ENCODE measurements at places on chromosomes 6 and 20. TPM values are rescaled to one million over a fixed set of nuclear protein-coding genes. Genes with fewer than 3 reads are reported as not detected.

GRM4 gene
- total RNA-seq, result not detected

DNA sequence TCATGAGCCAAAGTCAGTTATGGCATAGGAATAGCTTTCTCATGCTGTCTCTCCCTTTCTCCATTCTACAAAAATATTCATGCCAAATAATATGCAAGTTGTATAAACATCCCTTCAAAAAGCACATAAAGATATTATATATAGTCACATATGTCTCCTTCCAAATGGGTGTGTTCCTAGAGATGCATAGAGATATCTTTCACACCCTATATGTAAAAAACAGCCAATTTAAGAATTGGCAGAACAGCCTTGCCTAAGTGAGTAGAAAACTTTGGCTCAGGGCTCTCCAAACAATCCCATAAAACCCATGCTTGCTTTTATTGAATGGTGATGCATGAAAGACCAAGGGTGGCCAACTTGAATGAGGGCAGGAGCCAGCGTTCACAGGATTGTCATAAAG, 274.7 kb upstream of the SUPT3H start:
- DNase-seq, result no peak
- no peaks in the 10 kb centered on the region for H3K27me3 ChIP-seq
- H3K4me1 ChIP-seq, result no peaks in the 10 kb centered on the region
- no peaks in the 10 kb centered on the region for H3K36me3 ChIP-seq
- H3K27ac ChIP-seq, result no peak overlapping the region
- no peak overlapping the region for H3K4me3 ChIP-seq

GRCh38 chr6:47106721-47107197, 64.6 kb upstream of the ADGRF1 start:
- H3K4me1 ChIP-seq, result no peaks in the 10 kb centered on the region
- H3K27me3 ChIP-seq, result no peaks in the 10 kb centered on the region
- no peak overlapping the region for H3K27ac ChIP-seq

DNA sequence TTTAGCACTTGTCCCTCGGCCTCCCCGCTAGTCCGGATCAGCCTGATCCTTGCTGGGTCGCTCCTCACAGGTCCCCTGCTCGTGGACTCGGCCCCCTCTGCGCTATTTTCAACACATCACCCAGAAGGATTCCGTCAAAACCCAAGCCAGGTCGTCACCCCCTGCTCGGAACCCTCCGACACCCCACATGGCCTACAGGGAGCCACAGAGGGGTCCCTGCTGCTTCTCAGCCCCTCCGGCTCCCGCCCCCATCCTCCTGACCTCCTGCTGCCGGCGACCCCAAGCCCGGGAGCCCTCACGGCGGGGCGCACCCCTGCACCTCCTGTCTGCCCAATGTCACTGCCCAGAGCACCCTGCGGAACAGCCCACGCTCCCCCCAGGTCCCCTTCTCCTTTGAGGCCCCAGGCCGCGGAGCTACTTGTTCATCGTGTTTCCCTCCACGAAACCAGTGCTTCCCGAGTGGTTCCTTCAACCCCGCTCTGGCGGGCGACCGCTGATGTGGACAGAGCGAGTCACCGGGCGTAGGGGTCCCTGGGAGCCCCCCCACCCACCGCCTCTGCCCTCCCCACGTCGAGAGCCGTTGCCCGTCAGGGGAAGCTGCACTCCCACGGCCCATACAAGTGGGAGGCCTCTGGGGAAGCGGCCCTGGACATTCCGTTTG, 638 bp upstream of the MYL9 start:
- H3K4me1 ChIP-seq, result peaks cover 38% of the 10 kb centered on the region
- H3K4me3 ChIP-seq, result peak overlapping the region; percentile 68
- H3K36me3 ChIP-seq, result peaks cover 3% of the 10 kb centered on the region

DNA sequence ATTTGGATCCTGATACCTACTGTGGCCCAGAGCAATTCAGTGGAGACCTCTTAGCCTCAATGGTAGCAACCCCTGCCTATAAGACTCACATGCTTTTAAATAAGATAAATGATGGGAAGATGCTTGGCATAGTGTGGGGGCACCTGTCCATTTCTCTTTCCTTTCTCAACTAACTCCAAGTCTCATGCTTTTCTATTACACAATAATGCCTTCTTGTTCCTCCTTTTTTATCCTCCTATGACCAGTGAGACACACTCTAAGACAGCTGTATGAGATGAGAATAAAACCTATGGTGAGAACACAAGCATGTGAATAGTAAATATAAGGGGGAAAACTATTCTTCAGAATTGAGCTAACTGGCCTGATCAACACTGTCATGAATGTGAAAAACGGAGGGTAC, 147.0 kb upstream of the STXBP5 start:
- no peak overlapping the region for H3K4me3 ChIP-seq
- H3K36me3 ChIP-seq, result no peaks in the 10 kb centered on the region
- DNase-seq, result no peak
- no peaks in the 10 kb centered on the region for H3K27me3 ChIP-seq
- no peaks in the 10 kb centered on the region for H3K4me1 ChIP-seq
- no peak overlapping the region for H3K27ac ChIP-seq

DNA sequence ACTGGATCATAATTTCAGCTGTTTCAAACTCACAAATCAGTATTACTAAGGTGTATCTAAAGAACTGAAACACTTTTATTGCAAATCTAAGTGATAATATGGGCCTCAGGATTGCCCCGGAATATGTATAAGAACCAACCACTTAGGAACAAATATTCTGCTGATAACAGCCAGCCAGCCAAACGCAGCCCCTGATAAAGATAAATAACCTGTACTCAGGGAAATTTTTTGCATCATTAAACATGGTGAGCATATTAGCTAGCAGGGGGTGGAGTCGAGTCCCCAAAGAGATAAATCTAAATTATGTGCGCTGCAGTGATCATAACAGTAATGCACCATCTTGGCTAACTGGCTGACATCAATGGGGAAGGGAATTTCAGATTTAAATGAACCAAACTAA, 410.2 kb upstream of the MAP3K7 start:
- no peaks in the 10 kb centered on the region for H3K36me3 ChIP-seq
- H3K27me3 ChIP-seq, result no peaks in the 10 kb centered on the region
- no peak overlapping the region for H3K27ac ChIP-seq

DNA sequence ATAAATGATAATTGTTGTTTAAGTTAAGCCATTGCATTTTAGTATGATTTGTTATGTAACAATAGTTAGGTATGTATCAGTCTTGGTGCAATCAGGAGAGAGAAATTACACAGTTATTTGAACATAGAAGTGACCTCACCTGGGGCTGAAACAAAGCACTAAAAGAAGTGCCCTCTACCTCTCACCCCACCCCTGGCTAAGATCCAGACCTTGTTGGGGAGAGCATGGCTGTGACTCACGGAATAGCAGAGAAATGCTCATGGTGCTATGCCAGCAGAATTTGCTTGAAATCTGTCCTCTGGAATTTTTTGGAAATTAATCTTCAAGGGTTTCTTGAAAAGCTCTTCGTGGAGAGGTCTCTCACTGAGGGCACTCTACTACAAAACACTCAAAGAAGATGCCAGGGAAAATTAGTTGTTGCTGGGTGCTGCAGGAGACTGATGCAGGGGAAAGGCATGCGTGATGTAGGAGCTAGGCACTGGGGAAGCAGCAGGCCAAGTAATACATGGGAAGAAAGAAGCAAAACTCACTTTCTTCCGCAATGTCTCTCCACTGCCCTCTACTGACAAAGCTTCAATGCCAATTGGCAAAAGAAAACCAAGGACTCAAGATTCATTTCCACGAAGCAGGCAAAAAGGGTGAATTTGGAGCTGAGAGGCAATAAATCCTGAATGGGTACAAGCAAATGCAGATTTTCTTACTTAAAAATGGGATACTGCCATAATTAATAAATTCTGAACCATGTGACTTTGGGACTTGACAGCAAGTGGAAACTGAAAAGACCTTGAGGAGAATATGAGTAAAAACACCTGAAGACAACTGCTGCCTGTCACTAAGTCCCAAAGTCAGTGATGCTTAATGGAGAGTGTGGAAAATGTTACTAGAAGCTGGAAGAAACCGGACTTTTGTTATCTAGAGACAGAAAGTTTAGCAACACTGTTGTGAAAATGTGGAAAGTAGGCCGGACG, 136.3 kb upstream of the ZNF184 start:
- H3K36me3 ChIP-seq, result no peaks in the 10 kb centered on the region
- no peak overlapping the region for H3K4me3 ChIP-seq
- no peak for DNase-seq
- H3K27ac ChIP-seq, result no peak overlapping the region

FAXC gene
- total RNA-seq, result 7.7 TPM

- H3K27me3 ChIP-seq, result no peaks in the 10 kb centered on the region
- DNase-seq, result peak; percentile 19
- no peak overlapping the region for H3K27ac ChIP-seq
- H3K4me1 ChIP-seq, result no peaks in the 10 kb centered on the region
Observed at GRCh38 chr6:47525330-47526057, 47.9 kb downstream of the CD2AP start.

- H3K27ac ChIP-seq, result no peak overlapping the region
- DNase-seq, result no peak
- peaks cover 15% of the 10 kb centered on the region for H3K4me1 ChIP-seq
- peak overlapping the region; percentile 99 for H3K4me3 ChIP-seq
Observed at GRCh38 chr6:136251394-136251793, 1.3 kb upstream of the MTFR2 start.

MMP24OS gene
- 17.9 TPM for total RNA-seq

GRCh38 chr6:83431545-83432155, 799 bp upstream of the ME1 start:
- H3K36me3 ChIP-seq, result no peaks in the 10 kb centered on the region
- peaks cover 8% of the 10 kb centered on the region for H3K27me3 ChIP-seq
- peak overlapping the region; percentile 84 for H3K27ac ChIP-seq
- peak overlapping the region; percentile 69 for H3K4me3 ChIP-seq

GRCh38 chr20:2705931-2706645, 13.5 kb downstream of the EBF4 start:
- H3K36me3 ChIP-seq, result peaks cover 18% of the 10 kb centered on the region
- no peak overlapping the region for H3K27ac ChIP-seq
- H3K4me3 ChIP-seq, result no peak overlapping the region
- H3K4me1 ChIP-seq, result no peaks in the 10 kb centered on the region
- DNase-seq, result no peak
- H3K27me3 ChIP-seq, result no peaks in the 10 kb centered on the region

DNA sequence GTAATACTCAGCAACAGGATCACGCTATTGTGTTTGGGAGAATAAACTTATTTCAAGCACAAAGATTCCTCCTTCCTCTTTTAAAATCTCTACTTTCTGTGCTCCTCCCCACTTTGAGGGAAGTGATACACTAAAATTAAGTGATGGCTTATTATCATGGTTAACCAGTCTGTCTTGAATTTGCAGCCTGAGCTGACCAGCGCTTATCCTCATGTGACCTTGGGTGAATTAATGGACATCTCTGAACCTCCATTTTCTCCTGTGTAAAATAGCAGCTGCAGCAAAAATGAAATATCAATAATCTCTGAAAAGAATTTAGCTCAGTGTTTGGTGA, 222.6 kb downstream of the BCAS1 start:
- H3K27me3 ChIP-seq, result no peaks in the 10 kb centered on the region
- no peaks in the 10 kb centered on the region for H3K4me1 ChIP-seq
- H3K36me3 ChIP-seq, result no peaks in the 10 kb centered on the region
- H3K4me3 ChIP-seq, result no peak overlapping the region

- H3K4me1 ChIP-seq, result no peaks in the 10 kb centered on the region
- no peaks in the 10 kb centered on the region for H3K27me3 ChIP-seq
- H3K4me3 ChIP-seq, result no peak overlapping the region
- no peak overlapping the region for H3K27ac ChIP-seq
Observed at GRCh38 chr20:31236953-31237352, 20.5 kb upstream of the DEFB115 start.

- no peak overlapping the region for H3K27ac ChIP-seq
- peaks cover 5% of the 10 kb centered on the region for H3K4me1 ChIP-seq
- H3K36me3 ChIP-seq, result peaks cover 12% of the 10 kb centered on the region
- H3K4me3 ChIP-seq, result no peak overlapping the region
Observed at GRCh38 chr20:35339007-35339406, 46.8 kb upstream of the FAM83C start.
